ENCODE measurements at places on chromosomes 7 and 10. TPM values are rescaled to one million over a fixed set of nuclear protein-coding genes. Genes with fewer than 3 reads are reported as not detected.

The CLEC2L gene
- total RNA-seq, result not detected

The RSPH10B2 gene
- total RNA-seq, result not detected

The SLC29A3 gene
- 6.9 TPM for total RNA-seq

The PODXL gene
- total RNA-seq, result 32.6 TPM
